ENCODE measurements at places on chromosomes 12 and 14.

DNA sequence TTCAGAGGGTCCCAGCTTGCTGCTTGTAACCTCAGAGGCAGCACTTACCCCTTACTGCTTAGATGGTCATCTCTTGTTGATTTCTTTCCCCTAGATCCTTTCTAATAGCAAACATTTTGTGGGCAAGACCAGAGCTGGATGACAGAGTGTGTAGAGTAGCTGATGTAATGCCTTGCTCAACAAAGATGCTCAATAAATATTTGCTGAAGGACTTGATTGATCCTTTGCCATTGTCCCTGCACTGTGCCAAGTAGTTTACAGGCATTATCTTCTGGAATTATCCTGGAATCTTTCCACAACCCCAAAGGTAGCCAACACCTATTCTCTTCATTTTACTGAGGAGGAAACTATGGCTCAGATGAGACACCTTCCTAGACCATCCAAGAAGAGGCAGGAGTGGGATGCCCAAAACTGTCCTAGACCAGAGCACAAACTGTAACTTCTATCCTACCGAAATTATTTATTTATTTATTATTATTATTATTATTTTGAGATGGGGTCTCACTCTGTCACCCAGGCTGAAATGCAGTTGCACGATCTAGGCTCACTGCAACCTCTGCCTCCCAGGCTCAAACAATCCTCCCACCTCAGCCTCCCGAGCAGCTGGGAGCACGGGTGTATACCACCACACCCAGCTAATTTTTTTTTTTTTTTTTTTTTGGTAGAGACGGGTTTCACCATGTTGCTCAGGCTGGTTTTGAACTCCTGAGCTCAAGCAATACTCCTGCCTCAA is 1.4 kb downstream of the MMAB start:
- no peak for DNase-seq

GRCh38 chr14:21070083-21070609 is at the start of gene ARHGEF40:
Gene ARHGEF40, plus strand, starts transcription at chr14:21070304. Its CDS starts 93 bp downstream, at chr14:21070397.
- DNase-seq: peak; percentile 90

- DNase-seq: no peak
These were observed 16.2 kb downstream of the PYGL start for GRCh38 chr14:50928002-50928635.

DNA sequence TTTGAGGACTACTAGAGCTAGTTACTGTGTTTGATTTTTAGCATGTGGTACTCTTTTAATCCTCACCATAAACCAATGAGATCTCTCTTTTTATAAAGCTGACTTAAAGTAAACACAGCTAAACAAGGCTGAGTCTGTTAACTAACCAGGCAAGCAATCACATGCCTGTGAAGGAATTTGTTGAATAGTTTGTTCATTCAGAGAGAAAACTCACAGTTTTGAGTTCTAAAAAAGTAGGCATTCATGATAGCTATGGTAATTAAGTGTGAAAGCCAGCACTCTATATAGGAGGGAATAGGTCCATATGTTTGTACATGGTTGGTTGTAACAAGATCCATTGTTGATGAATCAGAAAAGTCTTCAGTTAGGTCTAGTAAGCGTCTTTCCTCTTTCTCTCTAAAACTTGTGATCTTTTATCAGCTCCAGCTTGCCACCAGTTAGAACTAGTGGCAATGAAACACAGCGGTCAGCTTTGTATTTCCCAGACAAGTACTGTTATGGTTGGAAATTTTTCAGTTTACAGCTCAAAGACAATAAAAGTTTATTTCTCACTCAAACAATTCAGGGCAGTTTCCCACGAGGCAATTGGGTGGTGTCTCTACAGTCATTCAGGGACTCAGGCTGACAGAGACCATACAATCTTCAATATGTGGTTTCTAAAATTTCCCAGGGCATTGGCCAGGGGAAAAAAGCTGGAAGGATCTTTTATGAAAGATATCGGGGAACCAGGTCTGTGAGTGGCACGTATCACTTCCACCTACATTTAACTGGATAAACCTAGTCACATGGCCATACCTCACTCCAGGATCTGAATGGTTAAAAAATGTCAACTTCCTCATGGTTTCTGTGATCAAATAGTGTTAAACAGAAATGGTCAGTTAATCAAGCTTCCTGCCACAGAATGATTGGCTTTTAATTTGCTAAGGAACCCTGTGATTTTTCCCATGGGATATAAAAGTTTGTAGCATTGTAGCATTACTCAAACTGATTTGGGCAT is 203.1 kb downstream of the KIF21A start:
- peak; percentile 9 for DNase-seq

GRCh38 chr12:52606581-52607218 is 5.4 kb upstream of the KRT72 start:
- no peak for DNase-seq

DNA sequence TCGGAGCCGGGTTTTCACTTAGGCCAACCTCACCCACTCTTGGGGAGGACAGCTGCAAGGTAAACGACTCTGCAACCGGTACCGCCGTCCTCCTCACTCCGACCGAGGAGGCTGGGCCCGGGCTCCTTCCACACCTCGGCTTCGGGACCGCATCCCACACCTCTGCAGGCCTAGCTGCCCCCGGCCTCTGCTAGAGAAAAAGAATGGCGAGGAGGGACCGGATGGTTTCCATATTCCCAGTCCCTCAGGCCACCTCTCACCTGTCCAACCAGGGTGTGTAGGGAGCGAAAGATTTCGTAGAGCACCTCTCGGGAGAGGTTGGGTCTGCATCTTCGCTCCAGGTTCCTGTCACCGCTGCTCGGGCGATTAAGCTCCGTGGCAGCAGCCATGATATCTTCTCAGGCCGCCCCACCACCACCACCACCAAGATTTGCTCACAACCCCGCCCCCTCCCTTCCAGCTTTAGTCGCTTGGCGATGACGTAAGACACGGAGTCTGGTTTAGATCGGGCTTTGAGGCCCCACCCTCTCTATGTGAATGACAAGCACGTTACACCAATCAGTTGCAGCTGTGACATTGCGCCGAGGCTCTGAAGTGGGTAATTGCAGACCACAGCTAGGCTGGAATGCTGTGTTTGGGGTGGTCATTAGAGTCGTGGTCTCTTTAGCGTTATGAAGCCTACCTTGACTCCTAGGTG is at the start of gene MBIP:
Gene MBIP, minus strand, starts transcription at position 438 of the 697 bp plus-strand sequence. Its CDS starts 49 bp downstream, at position 389.
- DNase-seq: peak; percentile 100

DNA sequence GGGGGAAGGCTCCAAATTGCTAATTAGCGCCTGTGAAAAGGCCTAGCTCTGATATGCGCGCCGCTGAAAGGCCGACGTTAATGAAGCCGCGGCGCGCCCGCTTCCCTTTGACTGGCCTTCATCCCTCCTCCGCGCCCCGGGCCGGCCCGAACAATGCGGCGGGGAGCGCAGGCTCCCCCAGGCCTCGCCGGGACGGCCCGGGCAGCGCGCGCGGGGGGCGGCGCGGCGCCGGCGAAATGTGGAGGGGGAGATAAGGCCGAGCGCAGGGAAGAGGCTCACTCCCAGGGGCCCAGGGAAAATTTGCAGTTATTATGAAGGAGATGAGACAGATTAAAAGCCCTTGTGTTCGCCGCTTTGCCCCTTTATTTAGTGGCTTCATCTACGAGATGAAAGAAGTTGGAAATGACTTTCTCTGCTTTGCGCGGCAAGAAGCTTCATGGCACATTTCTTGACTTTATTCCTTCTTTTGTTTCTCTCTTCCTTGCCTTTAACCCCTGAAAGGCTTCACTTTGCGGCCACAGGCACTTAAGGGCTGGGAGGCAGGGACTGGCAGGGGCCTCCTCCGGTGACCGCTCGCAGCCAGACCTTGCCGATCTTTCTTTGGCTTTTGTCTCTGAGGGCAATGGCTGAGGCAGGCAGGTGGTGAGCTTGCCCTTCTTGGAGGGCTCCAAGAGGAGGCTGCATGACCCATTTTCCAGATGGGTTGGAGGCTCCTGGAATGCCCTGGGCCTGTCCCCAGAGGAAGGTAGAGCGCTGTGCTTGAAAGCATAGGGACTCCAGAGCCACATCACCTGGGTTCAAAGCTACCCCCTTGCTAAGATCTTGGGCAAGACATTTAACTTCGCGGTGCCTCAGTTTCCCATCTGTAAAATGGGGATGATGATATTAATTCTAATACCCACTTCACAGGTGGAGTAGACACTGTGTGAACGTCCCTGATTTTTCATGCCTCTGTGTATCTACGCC is 12.7 kb upstream of the GPATCH2L start:
- DNase-seq: peak; percentile 69

- DNase-seq: no peak
These were observed 121.1 kb downstream of the ANO6 start for GRCh38 chr12:45336762-45337596.
